Hematopoietic multipotent progenitor cell treated with erythropoietin and hydrocortisone succinate and interleukin-3 and kit ligand, for 4 days (in vitro differentiated cells): ENCODE measurements at places on chromosomes 6 and 20.
A peak's percentile ranks its signal among the peaks of the same experiment; 100 is the strongest.

DNA sequence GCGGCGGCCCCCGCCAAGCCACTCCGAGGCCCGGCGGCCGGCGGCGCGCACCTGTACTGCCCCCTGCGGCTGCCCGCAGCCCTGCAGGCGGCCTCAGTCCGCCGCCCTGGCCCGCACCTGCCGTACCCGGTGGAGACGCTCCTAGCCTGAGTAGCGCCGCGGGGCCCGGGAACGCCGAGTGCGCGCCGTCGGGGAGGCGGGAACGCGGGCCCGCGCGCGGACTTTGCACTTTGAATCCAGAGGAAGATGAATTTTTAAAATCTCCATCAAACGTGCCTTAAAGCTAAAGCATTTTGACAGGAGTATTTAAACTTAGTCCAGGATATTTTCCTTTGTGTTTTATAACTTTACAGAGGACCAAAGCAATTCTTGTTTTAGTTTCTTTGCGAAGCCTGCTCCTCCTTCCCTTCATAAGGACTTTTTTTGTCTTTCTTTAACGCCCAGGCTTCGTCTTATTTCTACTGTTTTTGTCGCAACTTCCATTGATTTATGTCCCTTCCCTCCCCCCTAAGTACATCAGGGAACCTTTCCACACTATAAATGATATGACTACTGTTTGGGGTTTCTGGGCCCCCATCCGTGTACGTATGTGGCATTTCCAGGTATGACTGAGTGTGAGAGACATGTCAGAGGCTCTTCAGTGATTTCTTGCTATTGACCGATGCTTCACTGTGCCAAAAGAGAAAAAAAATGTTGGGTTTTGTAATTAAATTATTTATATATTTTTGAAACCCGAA, 2.0 kb downstream of the FOXQ1 start:
- DNase-seq, result peak; percentile 30

- DNase-seq, result no peak
Observed at GRCh38 chr6:125354649-125355048, 52.9 kb upstream of the HDDC2 start.

DNA sequence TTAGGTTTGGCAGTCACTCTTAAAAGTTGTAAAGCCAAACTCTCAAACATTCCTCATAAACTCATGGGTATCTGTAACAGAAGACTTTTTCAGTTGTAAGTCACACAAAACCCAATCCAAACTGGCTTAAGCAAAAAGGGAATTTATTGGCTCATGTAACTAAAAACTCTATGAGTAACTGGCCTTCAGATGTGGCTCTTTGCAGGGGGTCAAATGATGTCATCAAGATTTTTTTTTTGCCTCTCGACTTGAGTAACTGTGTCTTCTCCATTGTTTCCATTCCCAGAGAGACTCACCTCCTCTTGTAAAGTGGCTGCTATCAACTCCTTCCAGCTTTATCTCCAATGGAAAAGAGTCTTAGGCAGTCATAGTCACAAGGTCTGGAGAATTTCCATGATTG, 645.0 kb downstream of the DHX35 start:
- no peak for DNase-seq

GRCh38 chr6:75800708-75801505, 51.9 kb downstream of the MYO6 start:
- DNase-seq, result no peak

GRCh38 chr6:148107911-148108310, 234.7 kb upstream of the SASH1 start:
- DNase-seq, result no peak

DNA sequence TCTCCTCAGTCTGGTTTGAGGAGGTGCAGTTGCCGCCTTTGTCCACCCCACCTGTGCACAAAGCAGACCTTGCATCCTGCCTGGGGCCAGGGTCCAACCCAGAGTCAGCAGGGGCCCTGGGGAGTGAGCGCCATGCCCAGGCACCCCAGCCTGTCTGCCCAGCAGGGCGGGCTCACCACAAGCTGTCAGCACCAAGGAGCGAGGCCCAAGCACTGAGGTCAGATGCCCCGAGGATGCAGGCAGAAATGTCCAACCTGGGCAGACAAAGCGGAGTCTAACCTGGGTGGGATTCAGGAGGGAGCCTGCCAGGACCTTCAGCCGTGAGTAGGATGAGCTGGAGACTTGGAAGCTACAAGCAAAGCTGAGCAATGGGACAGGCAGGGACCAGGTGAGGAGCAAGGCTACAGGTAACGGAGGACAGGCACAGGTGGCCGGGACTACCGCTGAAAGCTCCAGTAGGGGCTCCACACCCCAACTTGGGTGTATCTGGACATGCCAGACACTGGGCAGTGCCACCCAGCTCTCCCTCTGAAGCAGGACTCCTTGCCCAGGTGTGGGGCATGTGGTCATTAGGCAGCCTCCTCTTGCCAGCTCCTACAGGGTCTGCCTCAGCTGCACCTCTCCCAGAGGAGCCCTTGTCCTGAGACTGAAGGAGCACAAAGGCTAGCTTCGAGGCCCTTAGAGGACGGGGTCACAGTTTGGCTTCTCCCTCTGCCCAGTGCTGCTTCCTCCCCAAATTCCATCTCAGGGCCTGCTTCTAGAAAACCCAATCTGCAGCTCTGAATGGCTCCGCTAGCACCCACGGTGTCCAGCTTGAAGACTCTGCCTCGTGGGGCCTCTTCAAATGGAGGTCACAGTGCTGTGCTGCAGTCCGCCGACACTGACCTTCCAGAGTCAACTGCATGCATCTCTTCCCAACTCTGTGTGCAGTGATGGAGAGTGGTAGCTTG, 210.6 kb upstream of the CDYL start:
- no peak for DNase-seq

- no peak for DNase-seq
Observed at GRCh38 chr6:135488023-135488422, 9.5 kb downstream of the AHI1 start.

DNA sequence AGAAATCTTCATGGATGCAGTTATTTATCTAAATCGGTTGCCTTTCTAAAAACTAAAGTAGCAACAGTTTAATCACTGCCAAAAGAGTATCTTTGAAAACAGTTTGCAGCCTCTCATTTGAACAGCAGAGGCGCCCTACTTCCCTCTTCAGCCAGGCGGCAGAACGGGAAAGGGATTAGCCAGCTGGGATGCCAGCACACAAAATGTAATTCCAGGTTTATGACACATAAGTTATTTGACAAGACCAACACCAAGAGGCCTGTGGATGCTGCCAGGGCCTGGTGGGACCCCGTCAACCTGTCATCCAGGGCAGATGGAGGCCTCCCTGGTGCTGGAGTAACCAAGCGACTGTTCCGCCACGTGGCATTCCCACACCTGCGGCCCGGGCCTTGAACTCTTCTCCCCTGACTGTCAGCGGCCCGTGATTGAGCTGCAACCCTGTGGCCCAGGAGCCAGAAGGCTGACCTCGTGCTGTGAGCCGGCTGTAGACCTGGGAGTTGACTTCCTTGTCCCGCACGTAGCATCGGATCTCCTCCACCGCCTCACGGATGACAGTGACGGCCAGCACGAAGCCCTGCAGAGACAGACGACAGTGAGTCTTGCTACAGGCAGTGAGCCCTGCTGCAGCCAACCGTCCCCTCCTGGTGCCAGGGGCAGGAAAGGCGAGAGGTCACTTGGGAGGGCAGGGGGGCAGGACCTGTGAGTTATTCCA, 55.5 kb downstream of the ATP9A start:
- DNase-seq, result no peak

GRCh38 chr6:125612345-125612846, 137.0 kb upstream of the HEY2 start:
- DNase-seq, result no peak

GRCh38 chr6:35426074-35426473, 26.1 kb upstream of the FANCE start:
- DNase-seq, result no peak

DNA sequence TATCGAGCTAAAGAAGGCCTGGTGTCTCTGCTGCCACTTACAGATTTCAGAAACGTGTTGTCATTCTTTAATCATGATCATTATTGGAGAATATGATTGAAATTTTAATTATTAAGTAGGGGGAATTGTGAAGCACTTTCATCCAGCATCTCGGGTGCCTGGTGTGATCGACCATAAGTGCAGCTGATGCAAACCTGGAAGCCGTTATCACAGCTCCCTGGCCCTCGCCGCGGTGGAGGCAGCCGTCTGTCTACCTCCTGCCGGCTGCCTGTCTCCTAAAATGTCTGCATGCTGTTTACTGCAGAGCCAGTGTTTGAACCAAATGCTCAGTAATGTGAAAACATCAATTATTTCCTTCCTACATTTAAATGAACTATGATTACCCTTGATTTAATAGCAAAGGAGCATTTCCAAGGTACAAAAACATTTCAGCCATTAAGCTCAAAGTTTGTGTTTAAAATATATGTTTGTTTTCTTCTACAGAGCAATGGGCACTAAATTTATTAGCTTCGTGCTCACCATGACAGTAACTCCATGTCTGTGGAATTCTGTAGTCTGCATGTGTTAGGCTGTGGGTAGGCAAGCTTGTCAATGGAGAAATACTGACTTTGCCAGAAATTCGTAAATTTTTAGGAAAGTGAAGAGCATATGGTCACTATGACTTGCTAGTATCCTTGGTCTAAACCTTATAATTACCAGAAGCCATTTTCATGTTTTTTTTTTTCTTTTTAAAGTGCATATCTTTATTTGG, 184.5 kb upstream of the AGPAT4 start:
- DNase-seq, result no peak

DNA sequence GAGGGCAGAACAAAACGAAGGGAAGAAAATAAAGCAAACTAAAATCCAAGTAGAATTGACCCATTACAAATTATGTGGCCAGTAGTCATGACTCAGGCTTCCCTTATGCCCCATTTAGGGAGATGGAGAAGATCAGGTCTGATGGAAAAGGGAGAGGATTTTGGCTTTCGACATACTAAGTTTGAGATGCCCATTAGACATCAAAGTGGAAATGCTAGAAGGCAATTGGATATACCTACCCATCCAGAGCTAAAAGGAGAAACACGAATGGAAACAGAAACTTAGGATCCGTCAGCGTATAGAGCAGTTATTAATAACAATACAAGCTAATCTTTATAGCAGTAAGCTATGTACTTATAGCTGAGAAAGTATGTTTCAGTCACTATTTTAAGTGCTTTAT, 4.8 kb downstream of the TRPC4AP start:
- no peak for DNase-seq

- no peak for DNase-seq
Observed at GRCh38 chr6:9801249-9801754, 613.6 kb downstream of the TFAP2A start.

- DNase-seq, result peak; percentile 29
Observed at GRCh38 chr6:119677384-119677783, 327.8 kb upstream of the MAN1A1 start.

DNA sequence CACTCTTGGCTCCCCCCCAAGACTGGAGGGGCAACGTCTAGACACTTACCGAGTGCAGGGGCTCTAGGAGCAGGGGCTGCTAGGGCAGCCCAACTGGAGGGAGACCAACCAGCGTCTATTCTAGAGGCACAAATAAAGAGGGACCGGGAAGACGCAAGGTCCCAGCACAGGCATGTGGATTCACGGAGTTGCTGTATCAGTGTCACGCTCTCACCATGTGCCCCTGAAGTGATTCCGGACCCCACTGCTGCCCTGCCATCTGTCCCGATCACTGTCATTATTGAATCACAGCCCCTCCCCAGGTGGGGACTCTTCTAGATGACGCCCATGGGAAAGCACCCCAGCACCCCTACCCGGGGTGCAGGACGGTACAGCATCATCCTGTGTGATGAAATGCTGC, 54.2 kb downstream of the RAMACL start:
- DNase-seq, result no peak

GRCh38 chr20:23003077-23003635, 32.0 kb upstream of the SSTR4 start:
- no peak for DNase-seq

DNA sequence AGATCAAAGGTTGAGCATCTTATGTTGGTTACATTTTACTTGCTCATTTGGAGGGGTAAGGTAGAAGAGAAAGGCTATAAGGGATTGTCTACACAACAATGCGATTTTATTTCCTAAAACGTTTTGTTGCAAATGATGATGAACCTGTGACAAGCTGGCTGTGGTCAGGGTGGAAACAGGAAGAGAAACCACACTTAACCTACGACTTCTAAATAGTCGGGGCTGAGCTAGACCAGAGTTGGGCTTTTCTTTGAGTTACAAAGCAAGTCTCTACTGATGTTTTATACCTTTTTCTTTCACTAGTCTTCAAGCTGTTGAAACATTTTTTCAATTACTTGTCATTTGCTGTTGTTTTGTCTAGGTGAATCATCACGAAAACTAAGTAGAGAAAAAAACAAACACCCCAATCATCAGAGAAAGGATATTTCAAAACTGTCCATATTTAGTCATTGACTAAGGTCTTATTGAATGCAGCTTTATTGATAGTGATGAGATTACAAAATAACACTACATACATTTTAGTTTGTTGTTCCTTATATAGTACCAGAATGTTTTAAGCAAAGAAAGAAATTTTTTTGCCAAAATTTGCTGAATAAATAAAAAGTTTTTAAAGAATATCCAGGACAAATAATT, 18.0 kb downstream of the KLHL31 start:
- DNase-seq, result peak; percentile 74

DNA sequence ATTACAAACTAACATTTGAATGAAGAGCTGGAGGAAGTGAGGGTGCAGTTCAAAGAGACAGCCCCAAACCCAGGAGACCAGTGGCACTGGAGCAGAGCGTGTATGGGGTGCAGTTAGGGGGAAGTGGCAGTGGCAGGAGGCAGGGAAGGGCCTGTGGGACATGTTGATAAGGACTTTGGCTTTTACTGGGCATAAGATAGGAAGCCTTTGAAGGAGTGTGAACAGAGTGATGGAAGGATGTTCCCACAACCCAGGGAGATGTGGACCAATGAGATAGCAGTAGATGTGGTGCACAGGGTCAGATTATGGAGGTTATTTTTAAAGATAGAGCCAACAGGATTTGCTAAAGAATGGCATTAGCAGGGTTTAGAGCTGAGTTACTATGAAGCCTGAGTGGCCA, 56.4 kb downstream of the AIG1 start:
- peak; percentile 82 for DNase-seq

DNA sequence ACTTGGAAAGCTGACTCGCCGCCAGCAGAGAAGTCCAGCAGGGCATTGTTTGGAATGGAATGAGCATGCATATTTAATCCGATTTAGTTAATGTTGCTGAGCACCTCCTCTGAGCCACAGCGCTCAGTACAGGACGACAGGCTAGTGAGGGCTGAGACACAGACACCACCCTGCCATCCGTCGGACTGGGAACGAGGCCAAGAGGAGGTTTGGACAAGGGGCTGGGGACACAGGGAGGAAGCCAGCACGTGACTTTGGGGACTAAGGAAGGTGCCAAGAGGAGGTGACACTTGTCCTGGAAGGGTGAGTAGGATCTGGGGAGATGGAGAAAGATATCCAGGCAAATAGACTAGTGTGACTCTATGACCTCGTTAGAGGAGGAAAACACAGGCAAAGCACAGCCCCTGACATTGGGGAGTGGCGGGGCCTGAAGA, 152.5 kb upstream of the ECI2 start:
- no peak for DNase-seq
